Esophagus squamous epithelium (tissue), 5 donors: ENCODE measurements at places on chromosomes 3 and 15.

- no peak for DNase-seq
Observed at GRCh38 chr3:95721938-95722337, 1092.5 kb upstream of the EPHA6 start.

DNA sequence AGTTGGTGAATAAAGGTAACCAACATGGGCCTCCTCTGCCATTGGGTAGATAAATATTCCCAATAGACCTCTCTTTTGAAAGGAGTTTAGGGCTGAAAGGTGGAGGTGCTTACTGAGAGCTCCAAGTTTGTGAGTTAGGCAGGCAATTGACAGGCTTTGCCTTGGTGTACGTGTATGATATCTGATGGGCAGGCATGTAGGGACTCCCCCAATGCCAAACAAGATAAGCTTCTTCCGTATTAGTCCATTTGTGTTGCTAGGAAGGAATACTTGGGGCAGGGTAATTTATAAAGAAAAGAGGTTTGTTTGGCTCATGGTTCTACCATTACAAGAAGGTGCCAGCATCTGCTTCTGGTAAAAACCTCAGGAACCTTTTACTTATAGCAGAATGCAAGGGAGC is 160.7 kb upstream of the EIF1B start:
- no peak for DNase-seq

DNA sequence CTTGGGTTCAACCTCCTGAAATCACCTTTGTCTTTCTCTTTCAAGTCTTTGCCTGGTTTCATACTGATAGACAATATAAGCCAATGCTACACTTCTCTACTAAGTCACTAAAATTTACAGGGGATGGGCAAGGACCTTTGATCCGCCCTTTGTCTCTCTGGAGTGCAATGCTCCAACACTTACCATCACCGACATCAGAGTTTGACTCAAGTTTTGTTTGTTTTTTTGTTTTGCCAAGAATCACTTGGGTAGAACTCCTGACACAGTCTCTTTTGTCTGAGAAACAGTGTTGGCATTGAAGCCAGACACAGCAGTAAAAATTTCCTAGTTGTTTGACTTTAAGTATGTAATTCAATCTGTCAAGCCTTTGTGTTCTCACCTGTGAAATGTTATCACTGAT is 29.3 kb downstream of the NFKBIZ start:
- DNase-seq, result no peak

DNA sequence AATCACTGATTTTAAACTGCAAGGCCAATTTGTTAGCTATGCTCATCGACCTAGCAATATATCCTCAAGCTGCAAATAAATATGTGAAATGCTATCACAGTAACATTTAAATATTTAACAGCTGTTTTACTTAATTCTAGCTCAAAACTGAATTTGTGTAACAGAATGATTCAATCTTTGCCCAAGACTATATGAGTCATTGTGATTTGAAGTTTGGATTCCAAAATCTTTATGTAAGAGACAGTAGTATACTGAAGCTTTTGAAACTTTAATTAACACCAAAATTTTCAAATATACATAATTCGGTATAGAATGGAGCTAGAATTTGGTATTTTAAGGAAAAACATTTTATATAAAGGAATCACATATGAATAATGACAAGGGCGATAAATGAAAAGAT is 603.0 kb upstream of the ROBO2 start:
- no peak for DNase-seq
